HFFc6 (cell line): ENCODE measurements at places on chromosomes 2 and 18.

DNA sequence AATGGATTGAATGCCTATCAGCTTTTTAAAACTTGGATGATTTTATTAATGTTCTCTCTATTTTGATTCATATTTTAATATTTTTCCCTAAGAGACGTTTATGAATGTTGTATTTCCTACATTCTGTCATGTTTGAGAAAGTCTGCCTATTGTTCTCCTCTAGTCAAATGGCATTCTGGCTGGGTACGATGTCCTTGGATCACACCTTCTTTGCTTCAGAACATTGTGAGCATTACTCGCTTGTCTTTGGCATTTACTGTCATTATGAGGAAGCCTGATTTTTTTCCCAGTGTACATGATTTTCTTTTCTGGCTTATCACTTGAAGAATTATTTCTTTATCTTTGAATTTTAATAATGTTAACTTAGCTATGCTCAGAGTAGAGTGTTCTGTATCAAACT lies 78.4 kb downstream of the CDC42EP3 start:
- no peak for DNase-seq

DNA sequence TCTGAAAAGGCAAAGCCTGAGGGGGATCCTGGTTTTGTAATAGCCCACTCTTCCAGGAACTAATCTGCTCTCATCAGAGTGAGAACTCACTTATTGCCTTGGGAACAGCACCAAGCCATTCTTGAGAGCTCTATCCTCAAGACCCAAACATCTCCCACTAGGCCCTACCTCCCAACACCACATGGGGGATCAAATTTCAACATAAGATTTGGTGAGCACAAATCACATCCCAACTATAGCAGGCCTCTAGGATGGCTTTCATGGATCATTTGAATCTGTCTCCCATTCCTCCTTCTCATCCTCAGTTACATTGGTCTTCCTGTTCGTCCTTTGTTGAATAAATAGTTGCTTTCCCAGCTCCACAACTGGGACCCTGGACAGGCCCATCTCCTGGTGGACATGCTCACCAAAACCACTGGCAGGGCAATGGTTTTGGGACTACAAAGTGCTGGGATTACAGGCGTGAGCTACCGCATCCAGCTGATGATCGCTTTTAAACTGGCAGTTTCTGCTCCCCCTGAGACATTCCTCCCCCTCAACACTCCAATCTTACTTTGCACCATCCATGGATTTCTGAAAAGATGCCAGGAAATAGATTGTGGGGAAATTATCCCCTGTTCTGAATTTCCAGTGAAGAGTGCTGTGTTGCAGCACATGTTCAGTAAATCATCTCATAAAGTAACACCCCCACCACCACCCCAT lies 42.6 kb downstream of the MCFD2 start:
- DNase-seq: peak; percentile 30

DNA sequence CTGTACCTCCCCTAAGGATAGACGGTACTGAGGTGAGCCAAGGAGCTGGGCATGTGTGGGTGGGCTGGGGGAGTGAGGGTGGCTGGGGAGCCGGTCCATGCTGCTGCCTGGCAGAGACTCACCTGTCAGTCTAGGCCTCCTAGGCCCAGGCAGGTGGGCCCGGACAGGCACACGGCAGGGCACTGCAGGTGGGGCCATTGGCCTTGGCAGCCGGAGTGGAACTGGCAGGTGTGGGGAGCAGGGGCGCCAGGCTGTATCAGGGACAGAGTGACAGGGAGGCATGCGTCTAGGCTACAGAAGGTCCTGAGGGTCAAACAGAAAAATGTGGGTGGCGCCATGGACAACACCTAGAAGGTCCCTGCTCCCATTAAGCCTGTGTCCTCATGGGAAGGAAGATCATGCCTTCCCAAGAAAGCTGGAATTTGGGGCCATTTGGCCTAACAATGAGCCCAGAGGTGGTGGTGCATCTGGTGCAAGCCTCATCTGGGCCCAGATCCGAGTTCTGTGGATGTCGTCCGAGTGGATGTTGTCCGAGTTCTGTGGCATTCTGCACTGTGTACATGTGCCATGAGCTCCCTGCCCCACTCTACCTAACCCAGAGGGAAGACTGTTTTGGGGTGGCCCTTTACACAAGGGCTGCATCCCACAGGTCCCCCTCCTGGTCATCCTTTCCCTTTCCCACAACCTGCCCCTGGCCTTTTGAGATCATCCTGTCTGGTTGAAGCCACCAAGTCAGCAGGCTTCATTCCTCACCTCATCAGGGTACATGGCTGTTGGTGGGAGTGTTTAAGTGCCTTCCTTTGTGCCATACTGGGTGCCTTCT lies 249.7 kb downstream of the GLI2 start:
- DNase-seq: no peak

GRCh38 chr2:217647925-217648324 lies 354.9 kb downstream of the TNS1 start:
- DNase-seq: no peak

DNA sequence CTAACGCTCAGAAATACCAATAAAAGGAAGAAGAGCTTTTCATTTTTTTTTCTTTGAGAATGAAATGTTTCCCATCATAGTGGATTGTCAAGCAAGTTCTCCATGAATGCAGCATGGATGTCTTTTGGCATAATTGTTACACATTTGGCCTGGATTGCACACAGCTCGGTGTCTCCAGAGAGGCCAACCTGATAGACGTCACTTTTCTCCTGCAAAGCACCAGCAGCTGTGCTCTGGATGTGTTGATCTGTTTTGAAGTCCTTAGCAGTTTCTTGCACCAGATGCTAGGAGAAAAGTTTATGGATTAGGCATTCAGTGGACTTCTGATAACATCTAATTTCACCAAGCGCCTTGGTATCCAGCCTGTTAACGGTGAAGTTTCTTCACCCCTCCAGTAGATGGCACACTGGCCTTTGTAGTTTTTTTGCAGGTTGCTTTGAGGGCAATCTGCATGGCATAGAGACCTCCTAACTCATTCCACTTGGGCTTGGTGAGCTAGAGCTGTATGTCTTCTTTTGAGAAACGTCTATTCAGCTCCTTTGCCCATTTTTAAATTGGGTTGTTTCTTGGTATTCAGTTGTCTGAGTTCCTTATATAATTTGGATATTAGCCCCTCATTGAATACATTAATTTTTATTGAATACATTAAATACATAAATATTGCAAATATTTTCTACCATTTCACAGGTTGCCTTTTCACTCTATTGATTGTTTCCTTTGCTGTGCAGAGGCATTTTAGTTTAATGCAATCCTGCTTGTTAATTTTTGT lies 59.7 kb downstream of the PTH2R start:
- no peak for DNase-seq

DNA sequence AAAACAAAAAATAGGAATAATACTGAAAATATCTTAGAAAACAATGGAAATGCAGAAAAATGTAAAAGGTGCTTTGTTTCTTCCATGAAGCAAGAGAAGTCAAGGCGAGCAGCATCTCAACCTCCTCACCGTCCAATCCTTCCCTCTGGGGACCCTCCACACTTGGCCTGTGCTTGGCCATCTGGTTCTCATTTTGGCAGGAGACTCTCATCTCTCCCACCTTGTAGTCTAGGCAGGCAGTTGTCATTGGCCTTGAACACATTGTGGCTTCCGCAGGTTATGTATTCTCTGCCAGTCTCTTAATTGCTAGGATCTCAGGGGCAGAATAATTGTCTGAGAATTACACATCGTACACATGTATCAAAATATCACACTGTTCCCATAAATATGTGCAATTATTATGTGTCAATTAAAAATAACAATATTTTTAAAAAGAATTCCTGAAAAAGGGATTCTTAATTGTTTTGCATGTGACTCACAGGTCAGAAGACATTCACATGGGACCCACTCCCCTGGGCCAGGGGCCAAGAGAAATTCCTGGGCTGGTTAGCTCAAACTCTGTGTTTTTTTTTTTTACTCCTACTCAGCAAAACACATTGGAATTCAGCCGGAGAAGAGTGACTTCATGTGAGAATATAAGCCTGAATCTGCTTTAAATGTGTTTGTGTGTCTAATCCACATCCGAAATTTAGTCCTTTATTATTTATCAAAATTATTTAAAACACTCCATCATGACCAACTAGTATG lies 14.0 kb upstream of the ANKRD62 start:
- no peak for DNase-seq

GRCh38 chr2:41867553-41867952 lies 180.3 kb upstream of the PKDCC start:
- DNase-seq: no peak

- no peak for DNase-seq
Observed at GRCh38 chr2:173249661-173250641, 104.7 kb upstream of the CDCA7 start.

- peak; percentile 77 for DNase-seq
Observed at GRCh38 chr2:163266772-163267171, 428.2 kb upstream of the KCNH7 start.

- DNase-seq: no peak
Observed at GRCh38 chr18:42338683-42339082, 383.6 kb downstream of the PIK3C3 start.

DNA sequence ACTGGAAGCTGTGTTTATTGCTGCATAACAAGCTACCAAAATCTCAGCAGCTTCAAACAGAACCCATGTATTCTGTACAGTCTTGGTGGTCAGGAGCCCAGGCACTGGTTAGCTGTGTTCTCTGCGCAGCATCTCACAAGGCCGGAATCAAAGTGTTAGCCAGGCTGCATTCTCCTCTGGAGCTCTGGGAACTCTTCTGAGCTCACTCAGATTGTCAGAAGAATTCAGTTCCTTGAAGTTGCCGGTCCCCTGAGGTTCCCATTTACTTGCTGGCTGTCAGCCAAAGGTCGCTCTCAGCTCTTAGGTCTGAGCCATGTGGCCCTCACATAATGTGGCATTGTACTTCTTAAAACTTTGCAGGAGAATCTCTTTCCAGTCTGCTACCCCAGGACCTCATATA lies 123.6 kb upstream of the SMIM21 start:
- no peak for DNase-seq

GRCh38 chr2:43221763-43222474 lies 4.5 kb downstream of the ZFP36L2 start:
- DNase-seq: peak; percentile 90

DNA sequence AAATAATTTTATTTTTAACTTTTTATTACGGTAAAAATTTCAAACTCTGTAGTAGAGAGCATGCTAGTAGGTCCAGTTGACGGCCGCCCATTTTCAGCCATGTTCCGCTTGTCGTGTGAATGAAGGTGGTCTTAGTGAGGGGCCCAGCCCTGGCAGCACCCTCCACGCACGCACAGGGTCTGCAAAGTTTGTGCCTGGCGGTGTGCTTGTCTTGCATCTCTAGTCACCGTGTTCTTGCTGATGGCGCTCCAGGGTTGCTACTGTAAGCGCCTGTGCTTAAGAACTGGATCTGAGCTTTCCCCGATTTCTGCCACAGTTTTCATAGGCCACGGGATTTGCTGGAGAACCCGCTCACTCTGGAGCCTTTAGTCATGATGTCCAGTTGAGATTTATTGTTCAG lies 28.9 kb downstream of the LDLRAD4 start:
- no peak for DNase-seq

GRCh38 chr2:31216734-31217133 lies 581 bp downstream of the CAPN14 start:
- no peak for DNase-seq

- no peak for DNase-seq
Observed at GRCh38 chr2:1173528-1173927, 222.9 kb downstream of the SNTG2 start.

DNA sequence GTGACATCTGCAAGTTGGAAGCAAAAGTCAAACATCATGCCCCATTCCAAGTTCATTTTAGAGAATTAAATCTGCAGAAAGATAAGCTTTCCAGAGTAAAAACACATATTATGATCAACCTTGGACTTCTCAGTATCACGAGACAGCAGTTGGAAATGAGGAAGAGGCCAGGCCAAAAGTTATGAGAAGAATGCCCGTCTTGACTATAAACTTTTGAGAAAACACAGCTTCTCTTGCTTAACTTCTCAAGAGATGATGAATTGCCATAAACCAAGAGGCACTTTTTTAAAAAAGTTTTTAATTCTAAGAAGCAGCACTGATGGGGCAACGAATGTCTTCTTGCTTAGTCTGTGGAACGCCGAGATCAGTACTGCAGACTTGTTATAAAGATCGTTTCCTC lies 52.6 kb upstream of the NFU1 start:
- peak; percentile 7 for DNase-seq

DNA sequence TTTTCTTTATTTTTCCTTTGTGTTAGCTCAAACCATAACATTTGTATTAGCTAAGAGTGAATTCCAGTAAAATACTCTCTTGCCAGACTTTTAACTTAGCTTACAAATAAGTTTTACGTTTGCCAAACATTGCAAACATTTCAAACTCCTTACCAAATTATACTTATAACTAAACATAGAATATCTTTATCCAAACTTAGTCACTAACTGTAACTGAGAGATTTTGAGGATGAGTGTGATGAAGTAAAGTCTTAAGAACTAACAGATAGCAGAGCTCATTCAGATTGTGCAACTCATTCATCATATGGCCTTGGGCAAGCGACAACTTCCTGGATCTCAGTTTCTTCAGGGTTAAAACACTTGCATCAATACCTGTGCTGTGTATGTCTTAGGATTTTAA lies 533.7 kb downstream of the TDRD15 start:
- no peak for DNase-seq

DNA sequence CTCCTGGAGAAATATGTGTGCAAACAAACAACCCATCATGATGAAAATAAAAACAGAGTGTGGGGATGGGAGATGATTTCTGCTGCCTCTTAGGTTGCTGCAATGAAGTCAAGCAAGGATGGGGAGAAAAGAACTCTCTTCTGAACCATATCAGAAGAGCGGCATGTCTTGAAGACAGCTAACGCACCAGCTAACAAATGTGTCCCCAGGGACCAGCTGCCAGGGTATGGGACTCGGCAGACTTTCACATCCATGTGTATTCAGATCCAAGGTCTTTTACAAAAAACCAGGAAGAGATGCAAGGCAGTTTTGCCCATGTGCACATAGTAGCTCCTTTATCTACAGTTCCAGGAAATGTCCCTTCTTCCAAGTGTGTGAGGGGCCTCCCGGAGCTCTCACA lies 125.4 kb downstream of the CLIP4 start:
- DNase-seq: no peak

- no peak for DNase-seq
Observed at GRCh38 chr2:147572622-147573021, 272.2 kb upstream of the ACVR2A start.

DNA sequence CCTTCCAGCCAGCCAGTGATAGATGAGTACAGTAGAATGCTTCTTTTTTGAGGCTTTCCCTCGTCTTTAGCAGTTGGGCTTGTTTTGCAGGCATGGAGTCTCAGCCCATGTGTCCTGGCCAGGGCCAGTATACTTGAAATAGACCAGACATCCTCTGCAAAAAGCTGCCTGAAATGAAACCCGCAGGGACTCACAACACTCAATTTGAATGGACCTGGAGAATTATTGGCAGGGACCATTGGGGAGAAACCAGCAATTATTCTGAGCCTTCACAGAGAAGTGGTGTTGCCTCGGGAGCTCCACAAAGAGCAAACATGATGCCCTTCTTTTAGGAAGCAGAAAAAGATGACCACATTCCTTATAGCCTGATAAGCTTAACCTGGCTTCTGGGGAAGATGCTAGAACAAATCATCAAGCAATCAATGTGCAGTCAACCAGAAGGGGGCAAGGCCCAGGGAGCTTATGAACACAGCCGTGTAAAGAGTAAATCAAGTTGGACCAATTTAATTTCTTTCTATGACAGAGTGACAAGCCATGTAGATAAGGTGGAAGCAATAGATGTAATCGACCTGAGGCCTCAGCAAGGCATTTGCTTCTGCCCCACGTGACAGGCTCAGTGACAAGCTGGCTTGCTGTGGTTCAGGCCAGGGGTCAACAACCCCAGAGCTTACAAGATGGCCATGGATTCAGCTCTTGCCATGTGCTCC lies 42.1 kb downstream of the BOD1L2 start:
- DNase-seq: no peak
